ENCODE measurements at places on chromosomes 12 and 14. TPM values are rescaled to one million over a fixed set of nuclear protein-coding genes. Genes with fewer than 3 reads are reported as not detected.

BEGAIN gene
- total RNA-seq = 3.4 TPM

- H3K36me3 ChIP-seq = no peaks in the 10 kb centered on the region
- peaks cover 7% of the 10 kb centered on the region for H3K27me3 ChIP-seq
- DNase-seq = peak; percentile 49
- H3K27ac ChIP-seq = no peak overlapping the region
Observed at GRCh38 chr12:123767613-123768012, 5.5 kb downstream of the DNAH10 start.

DNA sequence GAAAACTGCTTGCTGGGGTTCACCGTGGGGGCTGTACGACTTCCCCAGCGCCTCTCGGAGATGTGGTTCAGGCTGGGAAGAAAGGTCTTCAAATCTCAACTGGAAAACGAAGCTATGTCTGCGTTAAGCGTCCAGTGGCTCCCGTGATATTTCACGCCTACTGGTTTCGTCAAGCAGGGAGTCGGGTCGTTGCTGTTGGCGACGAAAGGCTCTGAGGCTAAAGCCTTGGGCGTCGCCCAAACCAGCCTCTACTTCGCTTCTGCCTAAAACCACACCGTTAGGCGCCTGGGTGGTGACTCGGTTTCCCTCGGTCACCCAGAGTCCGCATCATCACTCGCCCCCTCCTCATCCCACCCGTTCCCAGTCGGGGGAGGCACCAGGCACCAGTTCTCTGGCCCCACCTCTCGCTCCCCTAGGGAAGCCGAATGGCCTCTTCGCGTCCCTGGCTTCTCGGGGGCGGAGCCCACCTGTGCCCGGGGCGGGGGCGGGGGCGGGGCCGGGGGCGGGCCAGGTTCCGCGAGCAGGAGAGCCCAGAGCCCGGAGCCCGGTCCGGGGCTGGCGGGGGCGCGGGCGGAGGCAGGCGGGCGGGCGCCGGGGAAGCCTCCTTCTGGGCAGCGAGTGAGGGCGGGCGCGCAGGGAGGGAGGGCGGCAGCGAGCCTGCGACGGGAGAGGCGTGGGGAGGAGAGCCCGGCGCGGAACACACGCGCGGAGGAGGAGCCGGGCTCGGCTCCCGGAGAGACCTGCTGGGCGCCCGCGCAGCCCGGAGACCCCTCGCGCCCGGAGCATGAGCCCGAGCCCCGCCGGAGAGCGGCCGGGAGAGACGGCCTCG lies at the start of gene B4GALNT3:
Gene B4GALNT3 (plus strand): TSS at position 510 of the 829 bp plus-strand sequence. CDS start 438 bp downstream, outside the sequence.
- peaks cover 18% of the 10 kb centered on the region for H3K27me3 ChIP-seq
- H3K36me3 ChIP-seq = no peaks in the 10 kb centered on the region
- peaks cover 15% of the 10 kb centered on the region for H3K4me1 ChIP-seq
- peak within 1 kb of the TSS; percentile 74 for H3K4me3 ChIP-seq
- DNase-seq = peak; percentile 45
- no peak within 1 kb of the TSS for H3K27ac ChIP-seq

- H3K4me3 ChIP-seq = no peak overlapping the region
- DNase-seq = no peak
- no peak overlapping the region for H3K27ac ChIP-seq
- no peaks in the 10 kb centered on the region for H3K27me3 ChIP-seq
- H3K4me1 ChIP-seq = no peaks in the 10 kb centered on the region
Observed at GRCh38 chr14:105581551-105582341, 55.4 kb downstream of the TMEM121 start.

HNF1A gene
- total RNA-seq = not detected

C12orf60 gene
- total RNA-seq = 3.3 TPM

GRCh38 chr12:51386351-51386750 lies 4.9 kb downstream of the GALNT6 start:
- H3K27ac ChIP-seq = no peak overlapping the region
- no peaks in the 10 kb centered on the region for H3K27me3 ChIP-seq
- H3K36me3 ChIP-seq = peaks cover 4% of the 10 kb centered on the region
- peaks cover 51% of the 10 kb centered on the region for H3K4me1 ChIP-seq
- no peak overlapping the region for H3K4me3 ChIP-seq

GRCh38 chr12:28209782-28210181 lies 19.5 kb downstream of the CCDC91 start:
- H3K27me3 ChIP-seq = no peaks in the 10 kb centered on the region
- peaks cover 33% of the 10 kb centered on the region for H3K36me3 ChIP-seq
- DNase-seq = no peak
- H3K4me3 ChIP-seq = no peak overlapping the region
- no peak overlapping the region for H3K27ac ChIP-seq

DNA sequence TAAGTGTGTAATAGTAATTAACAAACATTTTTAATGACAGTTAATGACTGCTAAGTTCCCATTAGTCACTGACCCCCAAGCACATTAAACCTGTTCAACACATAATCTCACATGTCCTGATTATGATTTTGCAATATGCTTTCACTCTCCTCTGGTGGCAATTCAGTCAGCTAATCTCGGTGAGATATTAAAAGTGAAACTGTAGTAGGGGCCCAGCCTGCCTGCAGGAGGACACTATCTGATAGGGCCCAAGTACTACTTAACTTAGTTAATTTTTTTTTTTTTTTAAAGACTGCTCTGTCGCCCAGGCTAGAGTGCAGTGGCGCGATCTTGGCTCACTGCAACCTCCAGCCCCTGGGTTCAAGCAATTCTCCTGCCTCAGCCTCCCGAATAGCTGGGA lies 48.8 kb downstream of the CIT start:
- no peaks in the 10 kb centered on the region for H3K27me3 ChIP-seq
- H3K36me3 ChIP-seq = peaks cover 22% of the 10 kb centered on the region
- H3K27ac ChIP-seq = no peak overlapping the region

TAS2R50 gene
- not detected for total RNA-seq

GRCh38 chr12:106074361-106074705 lies 64.4 kb downstream of the NUAK1 start:
- H3K27ac ChIP-seq = no peak overlapping the region
- no peaks in the 10 kb centered on the region for H3K4me1 ChIP-seq
- no peaks in the 10 kb centered on the region for H3K36me3 ChIP-seq
- DNase-seq = no peak
- H3K4me3 ChIP-seq = no peak overlapping the region

DNA sequence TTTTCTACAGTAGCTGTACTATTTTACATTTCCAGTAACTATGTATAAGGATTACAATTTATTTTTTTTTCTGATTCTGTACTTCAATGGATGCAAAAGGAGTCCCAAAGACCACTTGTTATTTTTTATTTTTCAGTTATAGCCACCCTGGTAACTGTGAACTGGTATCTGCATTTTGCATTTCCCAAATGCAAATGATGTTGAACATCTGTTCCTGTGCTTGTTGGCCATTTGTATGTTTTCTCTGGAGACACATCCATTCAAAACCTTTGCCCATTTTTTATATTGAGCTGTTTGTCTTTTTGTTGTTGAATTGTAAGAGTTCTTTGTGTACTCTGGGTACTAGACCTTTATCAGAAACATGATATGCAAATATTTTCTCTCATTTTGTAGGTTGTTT lies 485.6 kb downstream of the LRIG3 start:
- no peak overlapping the region for H3K27ac ChIP-seq
- H3K36me3 ChIP-seq = no peaks in the 10 kb centered on the region
- H3K4me1 ChIP-seq = no peaks in the 10 kb centered on the region
- peaks cover 4% of the 10 kb centered on the region for H3K27me3 ChIP-seq

- H3K4me1 ChIP-seq = peaks cover 16% of the 10 kb centered on the region
- H3K4me3 ChIP-seq = peak within 1 kb of the TSS; percentile 64
- no peaks in the 10 kb centered on the region for H3K36me3 ChIP-seq
Observed at GRCh38 chr12:95790033-95790916, at the start of gene NTN4. Gene NTN4, minus strand, starts transcription at chr12:95790764. Its CDS starts 455 bp downstream, at chr12:95790309.

GRCh38 chr14:99325591-99325990 lies 53.6 kb upstream of the BCL11B start:
- no peak overlapping the region for H3K4me3 ChIP-seq
- DNase-seq = no peak
- no peak overlapping the region for H3K27ac ChIP-seq

ASCL1 gene
- not detected for total RNA-seq

DNA sequence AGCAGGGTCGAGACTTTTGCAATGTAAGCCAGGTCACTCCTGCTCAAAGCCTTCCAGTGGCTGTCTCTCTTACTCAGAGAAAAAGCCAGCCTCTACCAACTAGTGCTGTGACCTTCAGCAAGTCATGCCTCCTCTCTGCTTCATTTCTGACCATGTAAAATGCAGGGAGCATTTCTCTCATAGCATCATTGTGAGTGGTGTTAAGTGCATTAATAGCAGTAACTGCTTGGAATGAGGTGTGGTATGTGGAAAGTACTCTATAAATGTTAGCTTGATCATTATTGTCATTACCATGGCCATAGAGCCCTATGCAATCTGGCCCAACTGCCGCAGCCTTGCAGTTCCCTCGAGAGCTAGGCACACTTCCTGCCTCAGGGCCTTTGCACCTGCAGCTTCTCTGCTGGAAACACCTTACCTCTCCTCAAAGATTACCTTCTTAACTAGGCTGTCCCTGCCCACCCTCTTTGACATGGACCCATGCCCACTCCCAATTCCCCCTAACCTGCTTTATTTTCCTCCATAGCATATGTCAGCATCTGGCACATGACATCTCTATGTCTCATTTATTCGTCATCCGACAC lies 10.9 kb downstream of the PLEKHD1 start:
- no peak overlapping the region for H3K27ac ChIP-seq
- DNase-seq = no peak
- peaks cover 1% of the 10 kb centered on the region for H3K27me3 ChIP-seq
- no peak overlapping the region for H3K4me3 ChIP-seq
- H3K36me3 ChIP-seq = no peaks in the 10 kb centered on the region

GRCh38 chr12:19657732-19658130 lies 218.4 kb downstream of the AEBP2 start:
- no peaks in the 10 kb centered on the region for H3K27me3 ChIP-seq
- no peak overlapping the region for H3K27ac ChIP-seq
- H3K4me1 ChIP-seq = peaks cover 4% of the 10 kb centered on the region
- no peaks in the 10 kb centered on the region for H3K36me3 ChIP-seq
- DNase-seq = no peak
- H3K4me3 ChIP-seq = no peak overlapping the region

- H3K4me1 ChIP-seq = peaks cover 22% of the 10 kb centered on the region
- peaks cover 31% of the 10 kb centered on the region for H3K36me3 ChIP-seq
- peaks cover 3% of the 10 kb centered on the region for H3K27me3 ChIP-seq
Observed at GRCh38 chr12:122867691-122868461, 28.0 kb downstream of the VPS37B start.
